ENCODE measurements at places on chromosomes 7 and 10.

DNA sequence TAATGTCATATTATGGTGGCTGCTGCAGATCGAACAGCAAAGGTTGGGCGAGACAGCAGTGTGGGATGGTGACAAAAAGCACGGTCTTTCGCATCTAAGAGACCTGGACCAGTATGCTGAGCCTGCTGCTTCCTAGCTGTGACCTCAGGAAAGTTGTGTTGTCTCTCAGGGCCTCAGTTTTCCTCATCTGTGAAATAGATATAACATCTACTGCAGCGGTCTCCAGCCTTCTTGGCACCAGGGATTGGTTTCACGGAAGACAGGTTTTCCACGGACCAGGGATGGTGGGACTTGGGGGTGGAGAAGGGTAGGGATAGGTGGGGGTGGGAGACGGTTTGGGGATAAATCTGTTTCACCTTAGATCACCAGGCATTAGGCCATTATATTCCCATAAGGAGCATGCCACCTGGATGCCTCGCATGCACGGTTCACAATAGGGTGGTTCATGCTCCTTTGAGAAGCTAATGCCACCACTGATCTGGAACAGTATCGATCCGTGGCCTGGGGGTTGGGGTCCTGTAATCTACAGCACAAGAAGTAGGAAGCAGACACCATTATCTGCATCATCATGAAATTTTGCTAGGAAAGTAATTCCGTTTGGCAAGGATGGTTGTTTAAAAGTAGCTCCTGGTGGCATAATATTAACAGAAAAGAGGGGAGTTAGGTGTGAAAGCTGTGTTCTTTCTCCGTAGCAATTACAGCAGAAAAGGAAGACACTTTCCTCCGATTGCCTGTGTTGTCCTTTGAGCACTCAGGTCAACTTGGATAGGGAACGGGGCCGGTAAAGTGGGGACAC, 10.8 kb downstream of the KLF6 start:
- no peak for DNase-seq

GRCh38 chr10:120732643-120733313, 118.4 kb upstream of the WDR11 start:
- DNase-seq = no peak

- DNase-seq = no peak
Measured at GRCh38 chr10:87523731-87524130, 19.0 kb downstream of the MINPP1 start.

DNA sequence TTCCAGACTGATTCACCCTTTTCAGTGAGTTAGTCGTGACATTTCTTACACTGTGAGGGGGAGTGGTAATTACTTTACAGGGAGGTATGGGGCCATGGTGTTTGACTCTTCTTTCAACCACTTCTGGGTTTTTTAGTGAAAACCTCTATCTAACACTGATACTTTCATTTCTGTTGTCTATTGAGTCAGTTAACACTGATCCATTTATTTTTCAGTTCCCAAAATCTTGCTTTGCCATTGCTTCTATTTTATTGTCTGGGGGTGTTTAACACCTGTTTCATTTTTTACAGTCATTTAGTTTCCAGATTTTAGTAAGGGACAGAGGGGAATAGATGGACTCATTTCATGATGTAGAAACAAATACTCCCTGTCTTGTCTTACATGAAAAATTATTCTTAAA, 61.5 kb downstream of the HELLS start:
- no peak for DNase-seq

- DNase-seq = no peak
Measured at GRCh38 chr7:124375391-124375790, 342.5 kb upstream of the TMEM229A start.

GRCh38 chr7:30800785-30801252, 29.6 kb downstream of the MINDY4 start:
- DNase-seq = peak; percentile 74

DNA sequence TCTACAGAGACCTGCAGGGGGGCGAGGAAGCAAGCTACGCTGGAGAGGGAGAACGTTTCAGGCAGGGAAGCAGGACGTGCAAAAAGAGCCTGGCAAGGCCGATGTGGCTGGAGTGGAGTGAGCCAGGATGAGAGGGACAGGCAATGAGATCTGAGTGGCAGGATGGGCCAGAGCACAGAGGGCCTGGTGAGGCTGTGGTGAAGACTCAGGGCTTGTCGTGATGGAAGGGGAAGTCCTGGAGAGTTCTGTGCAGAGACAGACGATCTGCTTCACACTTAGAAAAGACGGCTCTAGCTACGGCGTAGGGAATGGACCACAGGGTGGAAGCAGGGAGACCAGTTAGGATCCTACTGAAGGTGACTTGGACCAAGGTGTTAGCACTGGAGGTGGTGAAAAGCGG, 87.0 kb downstream of the SH3PXD2A start:
- no peak for DNase-seq

- no peak for DNase-seq
Measured at GRCh38 chr10:86334488-86335085, 32.0 kb downstream of the GRID1 start.

- no peak for DNase-seq
Measured at GRCh38 chr7:121938429-121938996, 65.6 kb downstream of the PTPRZ1 start.

GRCh38 chr7:135238112-135238744, 4.6 kb downstream of the STRA8 start:
- no peak for DNase-seq

DNA sequence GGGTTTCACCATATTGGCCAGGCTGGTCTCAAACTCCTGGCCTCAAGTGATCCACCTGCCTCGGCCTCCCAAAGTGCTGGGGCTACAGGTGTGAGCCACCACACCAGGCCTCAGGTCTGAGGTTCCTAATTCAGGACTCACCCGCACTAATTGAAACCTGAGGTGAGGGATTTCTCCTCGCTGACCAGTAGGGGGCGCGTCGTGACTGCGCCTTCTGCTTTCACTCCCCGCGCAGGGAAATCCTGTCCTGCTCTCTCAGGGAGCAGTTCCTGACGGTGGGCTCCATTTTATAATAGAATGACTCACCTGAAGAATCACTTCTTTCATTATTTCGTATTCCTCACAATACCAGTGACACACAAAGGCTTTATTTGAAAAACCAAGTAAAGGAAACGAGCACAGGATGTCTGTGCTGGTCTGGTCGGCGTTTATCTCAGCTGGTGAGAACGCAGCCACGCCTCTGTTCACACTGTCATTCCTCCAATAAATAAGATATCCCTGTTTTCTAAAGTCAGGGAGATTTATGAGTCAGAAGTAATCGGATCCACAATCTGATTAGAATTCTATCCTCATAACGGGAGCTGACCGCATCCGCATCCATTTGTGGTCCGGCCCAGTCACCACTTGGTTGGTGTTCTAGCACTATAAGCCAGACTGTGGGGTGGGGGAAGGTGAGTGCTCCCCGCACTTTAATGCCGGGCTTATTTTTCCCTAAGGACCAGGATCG, 35.4 kb downstream of the BAG3 start:
- DNase-seq = peak; percentile 80

DNA sequence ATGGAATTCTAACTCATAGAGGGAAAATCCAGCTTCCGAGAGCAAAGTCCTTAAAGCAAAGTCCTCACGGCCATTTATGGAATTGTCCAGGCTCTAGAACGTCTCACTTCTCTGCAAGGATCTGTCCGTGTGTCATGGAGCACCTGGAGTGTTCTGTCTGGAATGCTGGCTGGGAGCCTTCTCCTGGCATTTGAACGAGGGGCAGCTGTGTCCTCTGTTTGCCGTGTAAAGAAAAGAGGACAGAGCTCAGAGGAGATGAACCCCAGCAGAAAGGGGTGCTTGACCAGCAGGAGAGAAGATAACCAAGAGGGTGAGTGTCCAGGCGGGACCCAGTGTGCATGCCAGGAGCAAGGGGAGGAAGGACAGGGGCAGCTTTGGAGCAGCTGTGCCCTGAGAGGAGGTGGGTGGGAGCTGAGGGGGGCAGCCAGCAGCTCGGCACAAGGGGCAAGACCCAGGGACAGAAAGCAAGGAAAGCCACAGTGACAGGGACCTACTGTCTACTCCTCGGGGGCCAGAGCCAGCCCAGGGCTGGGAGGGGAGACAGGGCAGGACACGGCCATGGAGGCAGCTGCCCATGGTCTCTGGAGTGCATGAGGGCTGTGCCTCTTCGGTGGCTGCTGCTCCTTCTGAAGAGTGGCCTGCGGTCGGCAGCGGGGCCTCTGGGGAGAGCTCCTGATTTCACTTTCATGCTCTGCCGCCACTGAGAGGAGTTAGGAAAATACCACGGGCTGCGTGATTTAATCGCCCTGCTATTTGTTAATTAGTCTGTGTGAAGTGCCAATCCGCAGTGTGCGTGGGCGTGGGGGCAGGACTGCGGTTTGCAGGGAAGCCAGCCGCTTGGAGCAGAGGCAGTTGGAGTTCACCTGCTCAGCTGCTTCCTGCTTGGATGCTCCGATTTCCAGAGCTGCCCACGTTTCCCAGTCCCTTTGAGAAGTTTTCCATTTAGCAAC, 149.3 kb upstream of the SHH start:
- peak; percentile 27 for DNase-seq

GRCh38 chr7:93212881-93213280, 13.4 kb downstream of the HEPACAM2 start:
- no peak for DNase-seq
